ENCODE measurements at places on chromosomes 1 and 21.

DNA sequence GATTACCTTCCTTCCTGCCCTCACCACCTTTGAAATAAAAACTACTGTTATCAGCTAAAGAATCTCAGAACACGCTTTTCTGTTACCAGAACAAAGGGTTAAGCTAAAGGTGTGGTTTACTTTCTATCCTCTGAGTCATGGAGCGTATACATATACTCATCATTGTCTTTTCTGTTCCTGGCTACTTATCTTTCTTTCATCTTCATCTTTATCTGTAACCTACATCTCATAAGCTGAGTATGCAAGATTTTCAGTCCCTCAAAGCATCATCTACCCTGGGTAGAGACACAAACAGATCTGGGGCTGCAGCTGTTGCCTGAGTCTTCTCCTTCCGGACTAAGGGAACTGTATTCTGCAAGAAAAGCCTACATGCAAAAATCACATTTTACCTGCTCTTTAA is 75.6 kb downstream of the LMO4 start:
- DNase-seq = no peak

- no peak for DNase-seq
Measured at GRCh38 chr1:186082235-186082937, 292.7 kb downstream of the TPR start.

- DNase-seq = no peak
Measured at GRCh38 chr1:221933814-221934213, 191.9 kb upstream of the DUSP10 start.

- no peak for DNase-seq
Measured at GRCh38 chr1:115327270-115327669, 10.8 kb downstream of the NGF start.

DNA sequence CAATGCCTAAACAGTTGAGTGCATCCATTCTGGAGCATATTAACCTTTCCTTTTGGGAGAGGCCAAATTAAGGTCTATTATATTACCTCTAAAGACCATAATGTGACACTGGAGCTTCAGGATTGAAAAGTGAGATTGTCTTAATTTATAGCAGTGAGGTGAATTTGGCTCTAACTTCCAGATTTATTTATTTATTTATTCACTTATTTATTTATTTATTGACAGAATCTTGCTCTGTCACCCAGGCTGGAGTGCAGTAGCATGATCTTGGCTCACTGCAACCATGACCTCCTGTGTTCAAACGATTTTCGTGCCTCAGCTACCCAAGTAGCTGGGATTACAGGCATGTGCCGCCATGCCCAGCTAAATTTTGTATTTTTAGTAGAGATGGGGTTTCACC is 19.1 kb downstream of the ZCCHC17 start:
- DNase-seq = no peak
